Caki2 (cell line): ENCODE measurements at places on chromosomes 7 and 10. TPM values are rescaled to one million over a fixed set of nuclear protein-coding genes. Genes with fewer than 3 reads are reported as not detected.

GRCh38 chr7:71710442-71710841, 578.5 kb downstream of the GALNT17 start:
- DNase-seq, result no peak

GRCh38 chr7:2530071-2530987, 10.8 kb downstream of the LFNG start:
- peak; percentile 51 for DNase-seq

DNA sequence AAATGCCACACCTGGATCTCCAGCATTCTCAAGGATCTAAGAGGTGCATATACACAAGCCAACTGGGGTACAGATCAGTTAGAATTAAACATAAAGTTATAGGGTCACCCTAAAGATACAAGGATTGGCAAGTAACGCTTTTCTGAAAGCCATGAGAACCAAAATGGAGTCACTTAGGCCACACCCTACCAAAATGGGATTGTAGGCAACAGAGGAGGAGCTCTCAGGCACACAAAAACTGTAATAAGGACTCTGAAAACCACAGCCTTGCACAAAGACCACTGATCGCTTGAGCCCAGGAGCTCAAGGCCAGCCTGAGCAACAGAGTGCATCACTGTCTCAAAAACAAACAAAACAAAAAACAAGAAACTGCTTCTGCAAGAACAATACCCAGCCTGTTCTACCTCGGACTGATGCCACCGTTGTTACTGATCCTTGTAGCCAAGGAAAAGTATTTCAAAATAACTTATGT, 35.5 kb downstream of the SVOPL start:
- DNase-seq, result no peak

DNA sequence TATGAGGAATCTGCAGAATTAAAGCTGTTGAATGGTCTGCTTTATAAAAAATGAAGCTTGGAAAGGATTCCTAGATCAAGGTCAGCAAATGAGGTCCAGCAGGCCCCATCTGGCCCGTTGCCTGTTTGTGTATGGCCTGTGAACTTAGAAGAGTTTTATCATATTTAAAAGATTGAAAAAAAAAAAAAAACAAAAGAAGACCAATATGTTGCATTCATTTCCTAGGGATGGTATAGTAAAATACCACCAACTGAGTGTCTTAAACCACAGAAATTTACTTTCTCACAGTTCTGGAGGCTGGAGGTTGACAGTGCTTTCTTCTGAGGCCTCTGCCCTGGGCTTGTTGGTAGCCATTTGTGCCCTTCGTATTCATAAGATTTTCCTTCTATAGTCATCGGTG, 109.2 kb downstream of the PPP1R3A start:
- no peak for DNase-seq

DNA sequence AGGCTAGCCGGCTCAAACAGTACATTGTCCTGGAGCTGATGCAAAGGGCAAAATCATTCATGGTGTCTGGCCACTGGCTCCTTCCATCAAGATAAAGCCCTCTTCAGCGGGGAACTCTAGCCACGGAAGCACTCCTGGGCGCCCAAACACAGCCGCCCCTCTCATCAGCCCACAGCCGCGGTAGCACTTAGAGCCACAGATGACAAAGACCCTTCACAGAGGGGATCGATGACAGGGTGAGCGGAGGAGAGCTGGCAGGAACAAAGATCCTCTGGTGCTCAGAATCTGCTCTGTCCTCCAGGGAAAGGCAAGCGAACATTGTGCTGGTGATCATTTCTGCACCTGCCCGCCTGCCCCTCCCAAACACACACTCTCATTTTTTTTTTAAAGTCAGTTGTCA, 222.2 kb upstream of the NRP1 start:
- no peak for DNase-seq

DNA sequence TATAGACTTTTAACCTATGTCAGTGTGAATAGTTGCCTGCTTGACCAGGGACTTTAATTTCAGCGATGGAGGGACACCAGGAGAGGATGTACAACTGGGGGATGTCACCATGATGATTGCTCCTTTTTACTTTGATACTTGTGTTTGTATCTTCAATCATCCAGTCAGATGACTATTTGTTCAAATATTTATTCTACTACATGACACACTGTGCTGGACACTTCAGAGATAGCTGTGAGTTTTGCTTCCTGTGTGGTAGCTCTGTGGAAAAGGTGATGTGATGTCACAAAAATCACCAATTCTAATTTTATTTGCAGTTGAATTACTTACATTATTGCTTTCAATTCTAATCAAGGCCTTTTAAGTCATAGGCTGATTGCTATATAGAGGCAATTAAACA, 62.7 kb upstream of the CREB5 start:
- DNase-seq, result peak; percentile 11

DNA sequence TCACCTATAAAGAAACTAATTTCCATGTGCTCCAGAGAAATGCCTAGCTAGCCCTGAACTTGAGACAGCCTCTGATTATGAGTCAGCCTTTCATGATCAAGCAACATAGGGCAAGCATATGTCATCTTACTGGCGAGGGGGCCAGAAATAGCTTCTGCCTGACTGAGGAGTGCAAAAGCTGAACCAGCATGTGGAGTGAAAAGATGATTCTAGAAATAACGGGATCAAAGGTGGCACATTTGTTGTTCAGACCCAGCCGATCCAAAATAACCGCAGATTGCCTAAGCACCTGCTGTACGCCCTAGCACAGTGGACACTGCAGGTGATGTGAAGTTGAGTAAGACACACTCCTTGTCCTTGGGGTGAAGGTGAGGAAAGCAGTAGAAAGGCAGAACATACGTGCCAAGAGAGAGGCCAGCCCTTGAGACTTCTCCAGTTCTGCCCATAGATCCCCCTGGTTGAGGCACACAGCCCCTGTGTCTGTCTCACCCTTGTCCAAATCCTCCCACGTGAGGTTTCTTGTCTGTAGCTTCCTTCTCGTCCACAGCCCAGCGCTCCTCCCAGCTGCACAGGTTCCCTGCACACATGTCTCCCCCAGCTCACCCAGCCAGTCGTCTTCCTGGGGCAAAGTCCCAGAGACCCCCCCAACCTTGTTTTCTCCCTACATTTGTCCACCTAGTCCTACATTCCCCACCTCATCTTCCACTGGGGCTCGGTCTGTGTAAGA, 2.8 kb upstream of the BCL7B start:
- peak; percentile 61 for DNase-seq

DNA sequence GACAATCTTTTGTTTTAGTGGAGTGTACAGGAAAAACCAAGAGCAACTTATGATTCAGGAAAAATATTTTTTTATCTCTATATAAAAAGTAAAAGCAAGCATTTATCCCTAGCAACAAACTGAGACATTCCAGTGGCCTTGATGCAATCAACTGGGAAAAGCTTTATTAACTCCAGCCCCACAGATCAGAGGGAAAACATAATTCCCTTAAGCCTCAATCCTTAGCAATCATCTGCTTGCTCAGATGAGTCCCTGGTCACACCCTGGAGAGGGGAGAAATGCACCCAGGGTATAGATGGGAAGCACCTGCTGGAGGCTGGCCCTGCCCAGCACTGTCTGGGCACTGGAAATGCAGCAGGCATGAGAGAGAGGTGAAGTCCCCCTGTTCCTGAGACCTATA, 636.6 kb downstream of the TNS3 start:
- DNase-seq, result no peak

DNA sequence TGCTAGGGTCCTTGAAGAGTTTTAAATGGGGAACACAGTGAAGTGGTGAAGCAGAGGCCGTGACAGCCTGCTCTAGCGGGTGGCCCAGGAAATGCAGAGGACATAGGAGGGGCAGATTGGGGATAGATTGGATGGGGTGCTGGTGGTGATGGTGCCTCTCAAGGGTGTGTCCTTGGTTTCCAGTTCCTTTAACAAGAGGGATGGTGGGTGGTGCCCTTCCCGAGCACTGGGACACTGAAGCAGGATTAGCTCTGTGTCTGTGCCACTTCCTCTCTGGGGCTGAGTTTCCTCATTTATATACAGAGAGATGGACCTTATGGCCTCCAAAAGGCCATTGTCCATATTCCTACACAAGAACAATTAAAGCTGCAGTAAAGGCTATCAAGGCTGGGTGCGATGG, 285.5 kb downstream of the TCF7L2 start:
- DNase-seq, result no peak

- peak; percentile 41 for DNase-seq
Measured at GRCh38 chr10:36441557-36441956, 683.8 kb upstream of the ANKRD30A start.

DNA sequence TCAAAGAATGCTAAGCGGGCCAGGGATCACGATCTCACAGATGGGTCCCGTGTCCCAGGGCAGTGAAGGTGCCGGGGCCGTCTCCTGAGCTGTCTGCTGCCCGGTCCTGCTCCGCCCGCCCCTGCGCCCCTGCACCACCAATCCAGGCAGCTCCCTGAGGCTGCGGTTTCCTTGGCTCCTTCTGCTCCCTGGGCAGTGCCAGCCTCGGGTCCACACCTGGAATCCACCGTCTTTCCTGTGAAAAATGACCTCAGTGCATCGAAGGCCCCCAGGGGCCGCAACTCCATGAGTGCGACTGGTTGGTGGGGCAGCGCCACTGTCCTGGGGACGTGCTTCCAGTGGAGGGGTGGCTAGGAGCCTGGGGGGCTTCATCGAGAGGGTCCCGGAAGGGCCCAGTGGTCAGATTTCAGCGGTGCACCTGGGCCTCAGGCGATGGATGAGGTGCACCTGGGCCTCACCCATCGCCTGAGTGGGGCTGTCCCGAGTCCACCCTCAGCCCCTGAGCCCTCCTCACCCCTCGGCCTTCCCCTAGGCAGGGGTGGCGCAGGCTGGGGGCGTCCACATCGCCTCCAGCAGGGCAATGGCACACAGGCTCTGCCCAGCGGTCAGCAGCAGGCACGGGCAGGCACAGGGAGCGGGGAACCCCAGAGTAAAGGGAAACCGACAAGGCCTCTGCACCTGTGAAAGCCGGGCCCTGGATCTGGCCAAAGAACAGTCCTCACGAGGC, 27.2 kb downstream of the ADGRA1 start:
- no peak for DNase-seq

- peak; percentile 87 for DNase-seq
Measured at GRCh38 chr7:73827567-73828106, 3.2 kb upstream of the CLDN4 start.

GRCh38 chr10:117980216-117980615, 66.5 kb downstream of the RAB11FIP2 start:
- peak; percentile 9 for DNase-seq

DNA sequence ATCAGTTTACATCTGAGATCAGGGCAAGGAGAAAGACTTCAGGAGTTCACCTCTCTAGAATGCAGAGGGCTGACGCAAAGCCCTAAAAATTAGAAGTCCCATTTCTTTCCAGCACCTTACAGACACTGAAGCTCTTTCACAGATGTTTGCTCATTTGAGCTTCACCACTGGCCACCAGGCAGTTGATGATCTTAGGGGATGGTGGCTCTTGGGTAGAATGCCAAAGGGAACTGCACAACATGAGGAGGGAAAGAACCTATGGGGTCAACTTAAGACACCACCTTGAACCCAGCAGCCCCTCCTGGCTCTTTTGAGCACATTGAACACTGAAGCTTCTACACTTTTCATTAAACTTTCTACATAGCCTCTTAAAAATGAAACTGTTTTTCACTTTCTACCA, 390.3 kb upstream of the CELF2 start:
- DNase-seq, result no peak

DNA sequence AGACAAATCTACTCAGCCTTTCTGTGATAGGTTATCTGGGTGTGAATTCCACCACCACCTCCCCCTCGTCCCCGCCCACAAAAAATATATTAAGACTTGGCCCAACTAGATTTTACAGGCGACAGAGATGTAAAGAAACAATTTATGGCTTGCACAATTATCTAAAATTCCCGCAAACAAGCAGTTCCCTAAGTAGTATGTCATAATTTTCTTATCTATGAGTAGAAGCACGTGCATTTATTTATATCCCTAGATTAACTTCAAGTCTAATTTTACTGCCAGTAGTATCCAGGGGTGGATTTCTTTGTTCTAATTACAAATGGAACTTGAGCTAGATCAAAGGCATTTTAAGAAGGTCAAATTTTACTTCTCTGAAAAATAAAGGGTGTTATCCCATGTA, 1.7 kb downstream of the TSPAN12 start:
- no peak for DNase-seq

DNA sequence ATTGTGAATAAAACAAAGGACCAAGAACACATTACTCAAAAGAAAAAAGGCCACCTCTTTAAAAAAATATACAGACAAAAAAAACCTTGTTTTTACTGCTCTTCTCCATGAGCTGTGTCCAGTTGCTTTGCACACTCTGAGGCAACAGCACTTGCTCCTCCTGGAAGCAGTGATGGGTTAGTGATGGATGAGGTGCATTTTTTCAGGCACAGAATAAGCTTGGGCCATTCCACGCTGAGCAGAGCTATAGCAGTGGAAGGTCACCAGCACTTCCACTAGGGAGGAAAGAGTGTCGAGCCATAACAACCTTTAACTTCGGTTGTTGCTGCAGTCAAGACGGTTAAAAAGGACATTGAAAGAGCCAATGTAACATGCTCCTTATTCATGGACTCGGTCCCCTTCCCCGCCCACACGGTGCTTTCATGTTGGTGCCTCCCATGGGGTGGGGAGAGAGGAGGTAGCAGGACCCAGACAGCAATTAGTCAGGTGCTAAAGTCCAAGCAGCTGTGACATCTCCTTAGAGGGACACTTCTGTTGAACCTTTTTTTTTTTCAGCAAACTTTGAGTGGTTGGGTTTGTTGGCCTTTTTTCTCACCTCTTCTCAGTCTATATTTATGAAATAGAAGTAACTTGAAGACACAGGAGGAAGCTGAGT, 136.5 kb upstream of the ADARB2 start:
- DNase-seq, result no peak

DNA sequence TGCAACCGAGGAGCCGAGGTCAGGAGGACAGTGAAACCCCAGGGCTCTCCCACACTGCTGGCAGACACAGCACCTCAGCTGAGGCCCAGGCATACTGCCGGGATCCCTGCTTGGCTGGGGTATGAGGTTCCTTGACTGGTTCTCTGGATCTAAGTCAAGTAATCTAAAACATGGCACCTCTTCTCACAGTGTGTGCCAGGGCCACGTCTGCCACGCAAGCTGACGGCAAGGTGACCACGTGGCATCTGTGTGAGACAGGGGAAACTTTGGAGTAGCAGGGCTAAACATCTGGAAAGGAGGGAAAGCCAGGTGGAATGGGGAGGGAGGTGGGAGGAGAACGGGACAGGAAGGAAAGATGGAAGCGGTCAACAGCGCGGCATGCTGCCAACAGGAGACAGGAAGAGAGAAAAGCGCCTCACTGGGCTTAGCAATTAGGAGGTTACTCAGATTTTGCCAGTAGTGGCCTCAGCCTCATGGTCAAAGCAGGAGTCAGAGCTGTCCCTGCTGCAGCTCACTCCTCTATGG, 103.7 kb downstream of the CXCL12 start:
- no peak for DNase-seq

GRCh38 chr7:631964-632830, 94.3 kb upstream of the DNAAF5 start:
- DNase-seq, result no peak

GRCh38 chr7:30970594-30971094, 6.9 kb downstream of the GHRHR start:
- DNase-seq, result no peak

GNAI1 gene
- total RNA-seq, result 43.1 and 54.4 TPM in 2 replicates

ELMO1 gene
- 0.03 TPM in 1 of 2 replicates, not detected in the other for total RNA-seq

CLRN3 gene
- total RNA-seq, result not detected in 2 replicates

ZNF22 gene
- 0.09 TPM in 1 of 2 replicates, not detected in the other for total RNA-seq

LRRN3 gene
- total RNA-seq, result not detected in 2 replicates

TUBB8 gene
- not detected in 2 replicates for total RNA-seq

VWA2 gene
- total RNA-seq, result not detected in 2 replicates

MUC12 gene
- 1.3 TPM in 1 of 2 replicates, not detected in the other for total RNA-seq
